Uterus (tissue), 4 donors: ENCODE measurements at places on chromosomes 3 and 15.
A peak's percentile ranks its signal among the peaks of the same experiment; 100 is the strongest.

- DNase-seq, result no peak
These were observed 66.1 kb upstream of the VGLL4 start for GRCh38 chr3:11709782-11710181.

DNA sequence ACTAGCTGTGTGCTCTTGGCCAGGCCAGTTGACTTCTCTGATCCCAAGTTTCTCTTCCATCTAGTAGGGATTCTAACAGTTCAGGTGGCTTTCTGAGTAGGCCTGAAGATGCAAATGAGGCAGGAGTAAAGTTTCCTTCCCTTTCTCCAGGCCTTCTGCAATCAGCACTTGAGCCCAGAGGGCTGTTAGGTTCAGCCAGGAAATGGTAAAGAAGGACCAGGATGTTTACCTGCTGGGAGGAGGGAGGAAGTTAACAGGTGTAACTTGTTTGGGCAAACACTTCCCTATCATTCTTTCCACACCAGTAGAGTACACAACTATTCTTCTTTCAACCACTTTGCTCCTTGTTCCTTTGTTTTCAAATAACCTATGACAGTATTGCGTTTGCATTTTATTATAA is 13.3 kb upstream of the TNFSF10 start:
- no peak for DNase-seq

DNA sequence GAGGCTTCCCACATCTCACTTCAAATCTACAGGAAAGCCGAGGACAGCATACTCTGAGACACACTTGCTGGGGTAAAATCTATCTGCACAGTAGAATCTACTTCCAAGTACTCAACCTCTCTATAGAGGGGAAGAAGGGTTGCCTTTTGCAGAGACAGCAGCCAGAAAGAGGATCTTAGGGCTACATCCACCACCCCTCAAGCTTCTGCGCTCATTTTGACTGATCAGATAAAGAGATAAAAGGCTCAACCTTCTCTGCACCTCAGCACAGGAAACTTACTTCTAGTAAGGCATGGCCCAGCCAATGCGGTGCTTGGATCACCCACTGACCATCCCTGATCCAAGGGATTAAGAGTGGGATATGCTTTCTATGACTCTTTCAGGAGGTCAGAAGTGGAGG is 6.9 kb upstream of the SLC9A9 start:
- DNase-seq, result no peak

DNA sequence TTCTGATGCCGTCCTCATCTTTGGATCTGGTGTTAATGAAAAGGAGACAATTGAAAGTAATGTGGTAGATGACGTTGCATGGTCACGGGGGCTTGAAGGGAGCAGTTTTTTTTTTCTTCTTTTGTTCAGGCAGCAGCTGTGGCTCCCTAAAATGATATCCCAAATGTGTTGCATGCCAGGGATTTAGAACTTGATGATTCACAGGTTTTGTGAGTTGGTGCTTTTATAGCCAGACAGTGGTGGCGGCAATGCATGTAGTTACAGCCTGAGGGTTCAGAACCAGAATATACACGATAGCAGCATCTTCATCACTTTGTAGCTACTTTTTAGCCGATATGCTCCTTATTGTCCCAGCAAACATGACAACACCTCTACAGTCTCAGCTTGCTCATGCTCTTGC is 133.4 kb downstream of the CHST2 start:
- no peak for DNase-seq

GRCh38 chr15:51374131-51374530 is 32.7 kb downstream of the GLDN start:
- no peak for DNase-seq

DNA sequence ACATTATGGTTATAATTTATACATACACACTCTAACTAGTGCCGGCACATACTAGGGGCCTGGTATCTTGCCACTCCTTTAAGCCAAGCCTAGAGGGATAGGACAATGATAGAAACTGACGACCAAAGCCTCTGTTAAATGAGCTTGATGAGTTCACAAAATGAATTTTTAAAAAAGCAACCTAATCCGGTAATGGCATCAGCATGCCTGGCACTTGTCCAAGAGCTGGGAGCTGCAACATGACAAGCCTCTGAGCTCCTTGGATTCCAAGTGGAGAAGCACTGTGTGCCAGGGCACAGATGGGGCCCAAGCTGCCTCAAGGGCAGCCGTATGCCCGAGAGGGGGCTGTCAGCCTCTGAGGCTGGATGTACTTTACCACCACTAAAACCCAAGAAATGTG is 9.7 kb downstream of the ETV5 start:
- DNase-seq, result peak; percentile 24

DNA sequence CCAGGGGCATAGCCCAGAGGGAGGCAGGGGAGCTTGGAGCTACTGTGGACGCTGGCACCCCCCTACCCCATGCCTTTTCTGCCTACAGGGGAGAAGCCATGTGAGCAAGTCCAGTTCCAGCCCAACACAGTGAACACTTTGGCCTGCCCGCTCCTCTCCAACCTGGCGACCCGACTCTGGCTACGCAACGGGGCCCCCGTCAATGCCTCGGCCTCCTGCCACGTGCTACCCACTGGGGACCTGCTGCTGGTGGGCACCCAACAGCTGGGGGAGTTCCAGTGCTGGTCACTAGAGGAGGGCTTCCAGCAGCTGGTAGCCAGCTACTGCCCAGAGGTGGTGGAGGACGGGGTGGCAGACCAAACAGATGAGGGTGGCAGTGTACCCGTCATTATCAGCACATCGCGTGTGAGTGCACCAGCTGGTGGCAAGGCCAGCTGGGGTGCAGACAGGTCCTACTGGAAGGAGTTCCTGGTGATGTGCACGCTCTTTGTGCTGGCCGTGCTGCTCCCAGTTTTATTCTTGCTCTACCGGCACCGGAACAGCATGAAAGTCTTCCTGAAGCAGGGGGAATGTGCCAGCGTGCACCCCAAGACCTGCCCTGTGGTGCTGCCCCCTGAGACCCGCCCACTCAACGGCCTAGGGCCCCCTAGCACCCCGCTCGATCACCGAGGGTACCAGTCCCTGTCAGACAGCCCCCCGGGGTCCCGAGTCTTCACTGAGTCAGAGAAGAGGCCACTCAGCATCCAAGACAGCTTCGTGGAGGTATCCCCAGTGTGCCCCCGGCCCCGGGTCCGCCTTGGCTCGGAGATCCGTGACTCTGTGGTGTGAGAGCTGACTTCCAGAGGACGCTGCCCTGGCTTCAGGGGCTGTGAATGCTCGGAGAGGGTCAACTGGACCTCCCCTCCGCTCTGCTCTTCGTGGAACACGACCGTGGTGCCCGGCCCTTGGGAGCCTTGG is 5.6 kb downstream of the CIB1 start:
- no peak for DNase-seq

- no peak for DNase-seq
These were observed 27.5 kb downstream of the BHLHE40 start for GRCh38 chr3:5006755-5007202.

DNA sequence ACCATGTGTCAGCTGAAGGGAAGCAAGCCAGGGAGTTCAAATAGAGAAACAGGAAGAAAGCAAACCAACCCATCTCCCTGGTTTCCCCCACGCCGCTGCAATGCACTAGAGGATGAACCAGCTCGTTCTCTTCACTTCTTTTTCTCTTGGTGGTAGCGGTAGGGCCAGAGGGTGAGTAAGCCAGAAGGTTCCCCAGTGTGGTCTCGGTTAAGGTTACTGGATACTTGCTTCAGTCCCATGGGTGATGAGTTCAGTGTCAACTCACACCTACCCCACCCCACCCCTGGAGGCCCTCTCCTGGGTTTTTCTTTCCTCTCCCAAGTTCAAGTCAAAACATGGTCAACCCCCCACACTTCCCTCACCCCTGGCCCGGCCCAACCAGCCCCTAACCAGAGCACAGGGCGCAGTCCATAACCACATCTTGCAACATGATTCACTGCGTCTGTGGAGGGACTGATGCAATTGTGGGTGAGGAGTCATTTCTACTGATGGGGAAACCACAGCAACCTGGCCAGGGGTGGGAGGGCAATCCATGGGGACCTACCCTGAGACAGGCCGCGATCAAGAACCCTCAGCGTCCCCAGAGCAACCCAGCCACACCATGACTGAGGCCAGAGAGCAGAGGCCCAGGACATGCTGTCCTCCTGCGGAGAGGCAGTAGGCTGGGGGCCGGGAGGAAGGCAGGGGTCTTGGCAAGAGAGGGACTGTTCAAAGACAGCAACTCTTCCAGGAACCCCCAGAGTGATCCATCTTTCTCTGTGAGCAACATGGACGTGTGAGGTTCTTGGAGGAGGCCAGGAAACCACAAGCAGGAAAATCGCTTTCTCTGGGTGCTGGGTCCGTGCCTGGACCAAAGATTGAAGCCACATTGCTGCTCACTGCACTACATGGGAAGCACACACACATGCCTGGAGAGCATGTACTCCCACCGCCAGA is 276.6 kb downstream of the UACA start:
- no peak for DNase-seq

DNA sequence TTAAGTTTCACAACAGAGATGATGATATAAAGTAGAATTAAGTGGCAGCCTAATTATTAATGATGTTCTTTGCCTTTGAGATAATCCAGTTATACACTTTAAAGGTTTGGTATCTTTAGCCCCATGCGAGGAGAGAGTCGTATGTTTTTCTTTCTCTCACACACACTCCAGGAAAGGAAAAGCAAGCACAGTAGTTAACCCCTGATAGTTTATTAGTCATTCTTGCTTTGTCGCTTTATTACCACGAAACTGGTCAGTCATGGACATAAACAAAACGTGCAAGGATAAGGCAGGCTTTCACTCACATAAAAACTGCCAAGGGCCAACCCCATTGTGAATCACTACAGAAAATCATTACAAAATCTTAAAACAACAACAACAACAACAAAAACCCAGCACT is 866.9 kb downstream of the FHIT start:
- no peak for DNase-seq
